Right lung (tissue), 10 donors: ENCODE measurements at places on chromosomes 12 and 14.

DNA sequence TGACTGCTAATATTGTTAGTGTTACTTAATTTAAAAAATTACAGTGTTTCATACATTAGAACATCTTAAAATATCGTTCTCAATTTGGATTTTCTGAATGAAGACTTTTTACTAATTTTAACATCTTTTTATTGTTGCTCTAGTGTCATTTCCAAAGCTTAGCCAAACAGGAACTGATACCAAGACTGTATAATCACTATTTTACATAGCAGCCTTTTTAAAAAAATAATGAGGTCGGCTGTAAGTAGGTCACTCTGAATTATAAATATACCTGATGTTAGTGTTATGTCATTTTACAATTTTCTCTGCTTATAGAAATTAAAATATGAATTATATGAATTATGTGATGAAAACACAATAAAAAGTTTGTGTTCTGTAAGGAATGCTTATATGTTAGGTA, 321.5 kb downstream of the TMEM117 start:
- DNase-seq, result no peak

DNA sequence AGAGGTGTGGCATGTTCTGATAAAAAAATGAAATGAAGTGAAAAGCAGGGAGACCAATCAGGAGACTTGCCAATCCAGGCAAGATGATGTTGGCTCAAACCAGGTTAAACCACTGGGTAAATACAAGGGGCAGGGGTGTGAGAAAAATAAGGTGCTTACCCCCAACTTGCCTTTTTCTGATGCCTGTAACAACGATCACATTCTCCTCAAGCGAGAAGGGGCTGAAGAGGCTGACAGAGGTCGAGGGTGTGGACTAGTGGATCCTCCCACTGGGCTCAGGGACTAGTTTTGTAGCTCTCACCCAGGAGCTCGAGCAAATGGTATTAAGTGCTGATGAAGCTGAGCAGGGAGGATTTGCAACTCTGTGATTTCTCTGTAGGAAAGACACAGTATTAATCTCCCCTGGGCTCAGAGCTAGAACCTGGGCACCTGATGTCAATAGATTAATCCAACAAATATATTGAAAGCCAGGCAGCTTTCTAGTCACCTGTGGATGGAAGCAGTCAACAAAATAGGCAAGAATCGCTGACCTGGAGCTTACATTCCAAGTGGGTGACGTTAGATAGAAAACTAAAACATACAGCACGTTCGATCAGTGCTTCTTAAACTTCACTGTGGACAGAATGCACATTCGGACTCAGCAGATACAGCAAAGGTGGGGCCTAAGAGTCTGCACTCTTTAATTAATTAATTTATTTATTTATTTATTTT, 15.2 kb upstream of the EAPP start:
- no peak for DNase-seq

DNA sequence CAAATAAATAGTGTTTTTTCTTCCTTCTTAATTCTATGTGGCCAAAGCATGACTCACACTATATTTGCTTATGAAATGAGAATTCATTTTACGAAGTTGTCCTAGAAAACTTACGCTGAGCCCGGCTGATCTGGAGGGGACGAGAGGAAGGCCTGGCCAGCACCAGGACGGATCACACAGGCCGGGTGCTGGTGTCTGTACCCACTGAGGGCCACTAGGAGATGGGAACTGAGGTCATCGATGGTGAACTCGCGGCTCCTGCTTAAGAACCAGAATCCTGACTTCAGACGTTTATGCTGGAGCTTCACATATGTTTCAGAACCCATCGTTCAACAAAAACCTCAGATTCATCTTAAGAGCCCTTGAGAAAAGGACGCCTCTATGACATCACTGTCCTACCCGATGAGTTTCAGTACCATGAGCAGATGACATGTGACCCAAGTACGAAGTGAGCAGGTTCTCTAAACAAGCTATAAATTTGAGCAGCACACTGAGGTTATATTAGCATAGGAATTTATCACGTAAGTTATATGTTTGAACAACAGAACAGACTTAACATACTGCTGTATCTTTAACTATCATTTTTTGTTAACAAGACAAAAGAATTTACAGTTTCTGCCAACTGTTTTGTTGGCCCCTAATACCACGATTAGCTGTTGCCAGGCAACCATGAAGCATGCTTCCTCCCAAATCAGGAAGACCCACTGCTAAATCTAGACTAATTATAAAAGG, 111.9 kb downstream of the FOXN3 start:
- DNase-seq, result peak; percentile 89

DNA sequence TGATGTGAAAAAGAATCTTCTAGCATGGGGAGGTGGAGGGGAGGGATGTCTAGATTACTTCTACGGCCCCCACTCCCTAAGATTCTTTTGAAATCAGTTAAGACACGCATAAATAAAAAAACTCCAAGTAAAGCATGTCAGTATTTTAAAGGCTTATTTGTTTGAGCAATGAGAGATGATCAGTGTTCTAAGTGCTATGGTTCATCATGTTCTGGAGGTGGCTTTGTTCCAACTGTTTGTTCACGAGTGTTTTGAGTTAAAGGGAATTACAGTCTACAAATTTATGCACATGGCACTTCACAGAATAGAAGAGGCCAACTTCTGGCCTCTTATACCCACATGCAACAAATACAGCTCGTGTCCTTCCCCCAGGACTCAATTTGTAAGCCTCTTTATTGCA, 394.9 kb downstream of the RAD51B start:
- no peak for DNase-seq

GRCh38 chr12:53048033-53048779, 1.7 kb upstream of the TNS2 start:
- no peak for DNase-seq

DNA sequence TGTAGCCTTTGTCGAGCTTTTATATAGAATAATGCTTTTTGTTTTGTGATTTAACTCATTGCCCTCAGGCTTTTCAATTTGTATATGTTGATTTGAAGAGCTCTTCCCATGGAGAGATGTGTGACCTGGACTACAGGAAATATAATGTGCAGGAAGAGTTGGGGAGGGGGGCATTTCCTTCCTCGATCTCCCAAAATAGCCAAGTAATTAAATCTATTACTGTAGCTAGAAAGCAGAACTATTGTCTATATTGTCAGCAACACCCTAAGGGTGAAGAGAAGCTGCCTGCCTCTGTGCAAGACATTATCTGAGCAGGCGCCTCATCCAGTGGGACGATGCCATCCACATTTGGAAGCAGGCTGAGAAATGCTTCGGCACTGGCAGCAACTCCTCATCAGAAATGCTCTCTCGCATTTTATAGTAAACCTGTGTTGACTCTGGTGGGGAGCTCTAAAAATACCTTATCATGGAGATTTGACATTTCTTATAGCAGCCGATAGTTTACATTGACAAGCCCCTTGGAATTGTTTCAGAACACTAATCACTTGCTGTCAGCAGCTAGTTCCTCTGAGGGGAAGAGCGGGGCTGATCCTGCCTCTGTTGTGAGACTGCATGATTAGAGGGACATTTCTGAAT, 392.5 kb upstream of the RGS6 start:
- no peak for DNase-seq

- DNase-seq, result no peak
Observed at GRCh38 chr12:62744551-62744950, 190.4 kb downstream of the PPM1H start.

DNA sequence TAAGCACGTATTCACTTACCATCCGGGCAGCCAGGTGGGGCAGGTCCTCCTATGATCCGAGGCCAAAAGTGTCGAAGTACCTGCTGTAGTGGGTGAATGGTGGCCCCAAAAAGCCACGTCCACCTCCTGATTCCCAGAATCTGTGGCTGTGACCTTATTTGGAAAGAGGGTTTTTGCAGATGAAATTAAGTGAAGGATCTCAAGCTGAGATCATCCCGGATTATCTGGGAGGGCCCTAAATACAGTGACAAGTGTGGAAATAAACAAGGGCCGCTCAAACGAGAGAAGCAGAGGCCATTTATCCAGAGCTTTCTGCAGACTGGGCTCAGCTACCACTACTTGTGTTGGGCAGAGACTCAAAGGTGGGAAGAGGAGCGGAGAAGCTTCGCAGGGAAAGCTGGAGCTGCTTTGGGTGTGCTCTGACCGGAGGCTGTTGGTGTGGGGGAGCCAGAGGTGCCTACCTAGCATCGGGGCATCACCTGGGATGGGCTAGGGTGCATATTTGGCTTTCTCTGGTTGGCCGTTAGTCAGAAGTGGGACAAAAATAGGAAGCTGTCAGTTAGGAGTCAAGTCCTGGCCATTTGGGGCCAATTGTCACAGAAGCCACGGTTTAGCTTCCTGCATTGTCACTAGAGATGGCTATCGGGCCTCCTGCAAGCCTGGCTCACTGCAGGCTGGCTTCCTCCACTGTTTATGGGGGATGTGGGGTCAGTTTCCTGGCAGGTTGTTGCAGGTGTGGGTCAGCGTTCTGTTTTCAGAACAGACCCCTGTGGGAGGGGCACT, 27.8 kb upstream of the DLK1 start:
- DNase-seq, result no peak

DNA sequence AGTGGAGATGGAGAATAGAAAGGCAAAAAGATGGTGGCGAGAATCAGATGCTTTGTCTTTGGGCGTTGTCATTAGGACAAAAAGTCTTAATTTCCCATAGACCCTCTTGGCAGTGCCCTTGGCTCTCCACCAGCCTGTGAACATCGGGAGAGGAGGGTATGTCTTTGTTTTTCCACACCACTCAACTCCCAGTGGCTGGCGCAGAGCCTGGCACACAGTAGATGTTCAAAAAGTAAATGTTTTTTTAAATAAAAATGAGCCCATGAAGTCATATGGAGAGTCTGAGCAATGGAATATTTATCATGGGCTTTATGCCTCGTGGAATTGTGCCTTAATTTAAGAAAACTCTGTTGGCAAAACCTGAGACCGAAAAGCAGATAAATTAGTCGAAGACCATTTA, 90.4 kb downstream of the SRGAP1 start:
- DNase-seq, result no peak

- DNase-seq, result no peak
Observed at GRCh38 chr12:101889211-101889752, 11.9 kb downstream of the DRAM1 start.

- DNase-seq, result no peak
Observed at GRCh38 chr12:22234561-22234960, 99.9 kb downstream of the ST8SIA1 start.

DNA sequence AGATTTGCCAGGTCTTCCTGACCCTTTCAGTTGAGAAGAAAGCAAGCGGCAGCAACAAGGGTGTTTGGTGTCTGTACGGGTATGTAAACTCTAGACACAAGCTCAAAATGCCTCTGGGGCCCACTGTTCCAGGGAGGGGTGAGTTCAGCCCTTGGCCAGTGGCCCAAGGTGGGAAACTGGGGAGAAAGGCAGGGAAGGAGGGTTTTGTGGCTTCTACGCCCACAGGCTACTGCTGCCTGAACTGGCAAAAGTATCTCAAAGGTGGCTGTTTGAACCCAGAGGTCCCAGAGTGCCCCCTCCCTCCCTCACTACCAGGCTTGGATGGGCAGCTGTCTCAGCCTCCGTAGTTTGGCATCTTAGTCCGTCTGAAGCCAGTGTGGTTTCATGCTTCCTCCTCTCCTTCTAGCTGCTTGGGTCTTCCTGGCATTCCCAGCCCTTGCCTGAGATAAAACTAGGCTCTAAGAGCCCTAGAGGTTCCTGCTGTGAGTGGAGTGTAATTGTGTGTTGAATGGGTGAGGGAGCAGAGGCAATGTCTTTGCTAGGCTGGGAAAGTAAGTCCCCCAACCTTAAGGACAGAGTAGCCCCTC, 5.5 kb downstream of the HOXC5 start:
- DNase-seq, result no peak

DNA sequence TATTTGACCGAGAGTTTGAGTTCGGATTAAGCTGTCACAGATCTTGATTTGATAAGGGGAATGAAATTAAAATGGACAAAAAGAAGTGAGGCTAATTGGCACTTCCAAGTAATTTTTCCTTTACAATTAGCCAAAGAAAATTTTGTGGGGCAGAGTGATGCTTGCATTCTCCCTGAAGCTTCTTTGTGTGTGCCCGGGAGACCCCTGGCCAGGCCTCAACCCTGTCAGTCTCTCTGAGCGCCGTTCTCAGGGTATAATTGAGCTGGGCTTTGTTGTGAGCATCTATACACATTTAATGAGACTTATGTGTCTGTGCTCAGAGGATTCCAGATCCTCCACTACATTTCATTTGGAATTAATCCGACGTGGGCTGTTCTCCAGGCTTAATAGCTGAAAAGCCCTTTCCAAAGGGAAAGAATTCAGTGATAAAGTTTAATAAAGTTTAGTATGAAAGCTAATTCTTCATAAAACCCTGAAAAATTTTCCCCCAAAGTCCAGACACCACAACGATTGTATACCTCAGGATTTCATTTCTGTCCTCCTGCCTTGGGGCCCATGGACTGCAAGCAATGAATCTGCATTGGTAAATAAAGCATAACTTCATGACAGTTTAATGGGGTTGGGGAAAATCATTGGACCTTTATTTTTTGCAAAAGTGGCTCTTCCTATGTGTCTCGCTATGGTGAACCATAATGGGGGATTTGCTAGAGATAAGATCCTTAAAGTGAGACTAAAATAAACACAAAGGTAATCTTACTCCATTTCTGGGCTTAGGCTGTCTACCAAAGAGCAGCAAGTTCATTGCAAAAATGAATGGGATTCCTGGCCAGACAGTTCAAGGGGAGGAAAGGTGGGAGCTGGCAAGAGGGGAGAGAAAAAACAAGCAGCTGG, 292.6 kb downstream of the C12orf75 start:
- no peak for DNase-seq

- DNase-seq, result no peak
Observed at GRCh38 chr14:99755068-99755405, 38.2 kb upstream of the EML1 start.

- no peak for DNase-seq
Observed at GRCh38 chr14:58160561-58160960, 8.5 kb upstream of the ARMH4 start.

DNA sequence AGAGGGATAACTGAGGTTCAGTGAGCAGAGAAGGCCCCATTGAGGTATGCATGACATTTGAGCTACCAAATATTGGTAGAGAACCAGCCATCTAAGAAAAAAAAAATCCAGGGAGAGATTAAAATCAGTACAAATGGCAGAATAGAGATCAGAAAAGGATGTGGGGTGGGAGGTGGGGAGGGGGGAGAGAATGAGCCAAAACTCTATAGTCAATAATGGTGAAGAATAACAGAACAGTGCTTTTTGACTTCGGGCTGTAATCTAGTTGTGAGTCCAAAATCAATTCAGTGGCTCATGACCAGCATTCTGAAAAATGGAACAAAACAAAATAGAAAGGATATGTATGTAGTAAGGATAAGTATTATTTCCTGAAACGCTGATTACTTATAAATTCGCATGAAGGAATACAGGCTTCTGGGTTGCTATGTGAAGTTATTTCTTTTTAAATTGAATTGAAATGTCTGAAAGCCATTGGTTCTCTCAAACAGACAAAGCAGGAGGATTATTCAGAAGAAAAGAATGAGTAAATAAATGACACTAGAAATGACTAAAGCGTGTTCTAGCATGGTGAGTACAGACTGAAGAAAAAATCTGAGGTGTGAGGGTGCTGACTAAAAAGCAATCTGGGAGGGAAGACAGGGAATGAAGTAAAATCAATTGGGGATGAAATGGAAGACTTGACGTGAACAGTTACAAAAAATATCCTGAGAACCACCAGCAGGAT, 72.4 kb downstream of the ATP2B1 start:
- DNase-seq, result no peak

GRCh38 chr12:123233505-123234308, 471 bp downstream of the MTRFR start:
- DNase-seq, result no peak
